Mesothelial cell of epicardium (in vitro differentiated cells): ENCODE measurements at places on chromosomes 2 and 18. TPM values are rescaled to one million over a fixed set of nuclear protein-coding genes. Genes with fewer than 3 reads are reported as not detected.

DNA sequence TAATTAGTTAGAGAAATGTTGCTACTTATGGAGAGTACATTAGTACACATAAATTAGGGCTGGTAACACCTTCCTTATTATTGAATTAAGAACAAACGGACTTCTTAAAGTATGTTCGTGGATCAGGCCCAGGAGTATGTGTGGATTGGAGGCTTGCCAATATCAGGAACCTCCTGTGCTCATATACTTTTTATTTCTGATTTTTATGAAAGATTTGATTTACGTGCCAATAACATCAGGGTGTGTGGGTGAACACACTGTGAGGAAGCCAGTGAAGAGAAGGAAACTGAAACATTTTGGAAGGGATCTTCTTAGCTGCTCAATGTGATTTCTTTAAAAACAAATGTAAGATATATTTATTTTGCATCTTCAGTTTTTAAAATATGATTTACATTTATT lies 113.0 kb downstream of the EFEMP1 start:
- DNase-seq: no peak

GRCh38 chr2:126858013-126858412 lies 40.7 kb upstream of the TEX51 start:
- no peak for DNase-seq

DNA sequence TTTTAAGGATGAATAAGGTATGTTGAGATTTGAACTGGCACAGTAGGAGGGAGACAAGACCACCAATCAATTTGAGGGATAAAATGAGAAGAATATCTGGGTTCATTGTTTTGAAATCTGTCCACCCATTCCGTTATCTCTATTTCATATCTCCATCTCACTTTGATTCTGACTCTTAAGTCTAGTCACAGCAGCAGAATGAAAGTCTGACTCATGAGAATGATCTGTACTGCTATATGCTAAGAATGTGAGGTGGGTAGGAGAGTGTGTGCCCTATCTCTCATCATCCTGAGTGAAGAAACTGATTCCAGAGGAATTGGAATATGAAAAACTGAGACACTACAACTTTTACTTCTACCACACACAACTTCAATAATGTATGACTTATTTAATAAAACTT lies 1994.5 kb upstream of the PIK3C3 start:
- no peak for DNase-seq

DNA sequence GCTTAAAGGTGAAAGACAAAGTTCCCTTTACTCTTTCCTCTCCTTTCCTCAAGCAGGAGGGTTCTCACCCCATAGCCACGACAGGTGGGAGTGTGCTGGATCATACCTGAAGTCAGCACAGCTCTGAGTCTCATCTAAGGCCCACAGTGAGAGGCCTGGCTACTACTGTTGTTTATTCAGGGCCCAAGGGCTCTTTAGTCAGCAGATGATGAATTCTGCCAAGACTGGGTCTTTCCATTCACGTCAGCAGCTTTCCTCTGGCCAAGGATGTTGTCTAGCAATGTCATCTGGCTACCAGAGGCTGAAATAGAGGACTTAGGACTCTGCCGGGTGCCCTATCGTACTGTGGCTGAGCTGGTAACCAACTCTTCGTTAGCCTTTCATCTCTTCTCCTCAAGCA lies 308.4 kb upstream of the THUMPD2 start:
- DNase-seq: no peak

DNA sequence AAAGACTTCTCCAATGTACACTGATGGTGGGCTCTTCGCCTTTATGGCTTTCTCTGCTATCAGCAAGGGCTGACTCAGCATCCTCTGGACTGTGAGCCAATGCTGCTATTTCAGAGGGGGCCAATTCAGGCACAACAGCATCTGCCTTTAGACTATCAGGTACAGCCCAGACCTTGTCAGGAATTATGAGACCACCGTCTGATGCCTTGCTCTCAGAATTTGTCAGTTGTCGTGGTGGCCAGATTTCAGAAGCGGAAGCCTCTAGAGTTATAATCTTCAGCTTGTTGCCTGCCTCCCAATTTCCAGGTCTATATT lies 92.7 kb downstream of the ALPK2 start:
- DNase-seq: no peak

DNA sequence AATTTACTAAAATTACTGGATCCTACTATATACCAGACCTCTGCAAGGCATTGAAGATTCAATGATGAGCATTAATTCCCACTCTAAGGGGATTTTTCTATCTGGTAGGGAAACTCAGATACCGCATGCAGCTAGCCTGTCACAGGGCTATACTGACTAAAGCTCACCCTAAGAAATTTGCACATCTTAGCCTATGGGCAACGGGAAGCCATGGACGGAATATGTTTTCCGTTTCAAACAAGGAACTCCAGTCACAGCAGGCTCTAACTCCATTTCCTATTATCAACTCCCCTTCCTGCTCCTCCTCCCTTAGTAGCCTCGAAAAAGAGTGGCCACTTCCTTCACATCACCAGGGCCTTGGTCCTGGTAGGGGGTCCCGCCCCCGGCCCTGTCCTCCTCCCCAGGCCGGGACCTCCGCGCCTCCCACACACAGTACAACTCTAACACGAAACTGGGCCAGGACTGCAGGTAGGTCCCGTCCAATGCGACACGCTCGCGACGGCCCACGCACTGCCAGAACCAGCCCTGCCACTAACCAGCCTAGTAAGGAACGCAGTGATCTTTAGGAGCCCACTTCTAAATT lies 659 bp upstream of the COX5B start:
- no peak for DNase-seq

Gene ZNF396
- 1.2 to 1.8 TPM (median 1.6 TPM) in 3 replicates for total RNA-seq
